IMR-90 (cell line): ENCODE measurements at places on chromosomes 6 and 20. TPM values are rescaled to one million over a fixed set of nuclear protein-coding genes. Genes with fewer than 3 reads are reported as not detected.

LRRC1 gene
- polyA plus RNA-seq: 4.3 and 5.1 TPM in 2 replicates

GRCh38 chr6:134637282-134637681, 312.6 kb downstream of the ALDH8A1 start:
- DNase-seq: no peak

DNA sequence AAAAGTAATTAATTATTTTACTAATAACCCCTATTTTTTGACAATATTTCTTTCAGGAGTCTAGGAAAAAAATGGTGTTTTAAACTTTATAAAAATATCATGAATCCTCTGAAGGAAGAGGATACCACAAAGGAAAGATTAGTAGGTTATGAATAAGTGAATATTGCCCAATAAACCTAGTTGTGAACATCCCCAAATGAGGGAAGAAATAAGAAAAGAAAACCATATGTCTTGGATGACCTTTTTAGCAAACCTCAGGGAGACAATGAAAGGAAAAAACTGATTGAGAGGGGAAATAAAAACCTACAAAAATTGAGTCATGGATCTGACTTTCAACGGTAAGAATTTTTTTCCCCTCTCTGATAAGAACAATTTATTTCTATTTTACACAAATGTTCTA, 34.4 kb downstream of the TENT5A start:
- DNase-seq: no peak

DNA sequence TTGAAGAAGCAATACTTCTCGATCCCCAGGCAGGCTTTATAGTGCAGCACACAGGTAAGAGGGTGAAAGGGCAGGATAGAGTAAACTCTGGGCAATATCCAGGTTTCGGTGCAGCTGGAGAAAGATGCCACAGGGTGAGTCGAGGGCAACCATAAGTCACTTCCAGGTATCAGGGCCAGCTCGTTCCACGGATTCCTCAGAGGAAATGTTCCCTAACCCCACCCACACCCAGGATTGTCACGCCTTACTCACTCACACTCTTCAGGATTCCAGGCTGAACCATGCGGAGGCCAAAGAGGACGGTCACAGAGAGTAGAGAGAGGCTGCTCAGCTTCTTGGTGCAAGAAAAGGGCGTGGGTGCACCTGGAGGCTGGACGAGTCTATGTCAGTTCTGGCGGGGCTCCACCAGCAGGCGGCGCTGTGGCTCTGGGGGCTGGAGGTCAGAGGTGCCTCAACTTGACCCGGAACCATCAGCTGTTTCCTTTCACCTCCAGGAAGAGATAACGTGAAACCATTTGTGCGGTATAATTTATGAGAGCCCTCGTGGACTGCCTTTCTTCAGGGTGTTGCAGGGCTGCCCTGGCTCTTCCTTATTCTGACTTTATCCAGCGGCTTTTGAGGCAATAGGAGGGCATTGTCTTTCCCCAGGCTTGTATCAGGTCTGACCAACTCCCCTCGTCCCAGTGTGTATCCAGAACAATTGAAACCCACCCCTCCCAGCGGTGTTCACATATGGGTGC, 14.5 kb upstream of the WFDC12 start:
- no peak for DNase-seq

DNA sequence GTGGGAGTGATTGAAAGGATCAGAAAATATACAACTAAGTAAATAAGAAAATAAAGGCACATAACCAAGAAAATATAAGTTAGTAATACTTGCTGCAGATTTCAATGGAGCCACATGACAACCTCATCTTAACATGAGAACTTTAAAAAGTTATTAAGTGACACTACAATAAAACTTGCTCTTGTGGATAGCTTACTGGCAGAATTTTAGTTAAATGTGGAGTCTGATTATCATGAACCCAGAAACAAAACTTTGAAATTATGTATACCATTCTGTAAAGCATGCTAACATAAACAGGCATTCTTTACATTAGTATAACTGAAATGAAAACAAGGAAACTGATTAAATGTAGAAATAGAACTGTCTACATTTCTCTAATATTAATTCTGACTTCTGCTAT, 220.9 kb downstream of the RFPL4B start:
- DNase-seq: no peak

GRCh38 chr6:21800330-21800729, 206.8 kb downstream of the SOX4 start:
- no peak for DNase-seq

DNA sequence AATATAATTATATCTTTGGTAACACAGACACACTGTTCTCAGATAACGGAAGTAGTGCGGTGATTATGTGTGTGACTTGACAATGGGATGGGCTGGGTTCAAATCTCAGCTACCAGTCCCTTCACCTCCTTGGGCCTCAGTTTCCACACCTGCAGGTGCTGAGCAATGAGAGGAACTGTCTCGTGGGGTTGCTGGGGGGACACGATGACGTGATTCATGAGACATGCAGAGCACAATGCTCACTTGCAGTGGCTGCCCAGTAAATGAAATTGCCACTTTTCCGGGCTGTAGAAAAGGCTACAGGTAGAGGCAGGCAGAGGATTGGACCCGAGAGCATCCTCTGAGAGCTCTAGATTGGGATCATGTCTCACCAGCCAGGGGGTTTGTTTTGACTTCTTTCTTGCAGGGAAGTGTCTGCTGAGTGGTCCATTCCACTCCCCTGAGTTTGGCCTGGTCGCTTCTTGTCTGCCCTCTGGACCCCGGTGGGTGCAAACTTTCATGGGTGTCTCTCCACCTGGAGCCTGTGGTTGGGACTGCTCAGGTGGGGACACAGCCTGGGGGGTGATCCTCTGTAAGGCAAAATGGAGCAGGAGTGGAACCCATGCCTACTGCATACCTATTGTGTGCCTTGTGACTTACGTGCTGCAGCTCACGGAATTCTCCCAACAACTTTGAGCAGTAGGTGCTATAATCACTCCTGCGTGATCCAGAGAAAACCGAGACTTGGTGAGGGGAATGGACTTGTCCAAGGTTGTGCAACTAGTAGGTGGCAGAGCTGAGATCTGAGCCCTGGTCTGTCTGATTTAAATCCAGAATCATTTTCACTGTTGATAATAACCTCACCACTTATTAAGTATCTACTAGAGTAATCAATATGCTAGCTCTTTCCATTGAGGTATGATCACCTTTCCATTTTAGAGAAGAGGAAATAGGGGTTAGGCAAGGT, 147.2 kb downstream of the CEBPB start:
- no peak for DNase-seq

- DNase-seq: no peak
These were observed 1.5 kb upstream of the ASF1A start for GRCh38 chr6:118892355-118892991.

DNA sequence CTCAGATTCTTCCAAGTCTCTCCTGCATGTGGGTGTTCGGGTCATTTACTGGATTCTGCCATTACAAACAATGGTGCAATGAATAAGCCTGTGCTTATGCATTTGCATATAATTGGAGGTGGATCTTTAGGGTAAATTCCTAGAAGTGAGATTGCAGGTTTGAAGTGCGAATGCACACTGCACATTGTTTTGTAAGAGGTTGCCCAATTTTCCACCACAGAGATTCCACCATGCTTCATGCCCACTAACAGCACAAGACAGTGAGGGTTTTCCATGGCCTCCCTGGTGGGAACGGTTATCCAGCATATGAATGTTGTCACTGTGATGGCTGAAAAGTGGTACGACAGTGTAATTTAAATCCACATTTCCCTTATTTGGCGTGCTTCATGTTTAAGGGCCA, 178.8 kb upstream of the PMEPA1 start:
- DNase-seq: no peak

DNA sequence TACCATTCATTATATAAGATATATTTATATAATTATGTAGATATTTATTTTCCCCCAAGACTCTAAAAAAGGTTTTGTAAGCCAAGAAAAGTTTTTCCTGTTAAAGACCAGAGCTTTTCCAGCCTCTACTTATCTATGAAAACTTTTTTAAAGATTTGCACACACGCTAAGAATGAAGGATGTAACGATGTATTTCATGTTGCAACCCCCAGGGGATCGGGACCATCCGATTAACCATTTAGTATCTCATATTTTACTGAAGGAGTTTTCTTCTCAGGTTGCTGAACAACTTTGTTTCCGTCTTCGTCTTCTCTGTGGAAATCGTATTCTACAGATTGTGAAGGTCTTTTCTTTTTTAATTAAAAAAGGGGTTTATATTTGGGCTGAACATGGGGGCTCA, 70.0 kb upstream of the SASH1 start:
- no peak for DNase-seq

DNA sequence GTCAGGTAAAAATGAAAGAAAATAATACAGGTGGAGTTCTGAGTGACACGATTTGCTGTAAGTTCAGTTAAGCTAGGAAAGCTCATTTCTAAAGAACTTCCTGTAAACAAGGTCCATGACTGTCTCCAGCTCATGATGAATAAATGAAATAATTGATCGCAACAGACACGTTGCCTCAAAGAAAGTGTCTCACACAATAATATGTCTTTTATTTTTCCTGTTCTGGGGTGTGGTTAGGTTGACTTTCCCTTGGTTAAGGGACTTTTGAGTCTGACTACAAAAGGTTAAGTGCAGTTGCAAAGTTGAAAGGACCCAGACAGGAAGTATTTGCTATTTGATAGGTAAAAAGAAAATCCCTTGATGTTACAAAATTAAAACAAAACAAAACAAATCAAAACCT, 304.2 kb upstream of the PRDM1 start:
- no peak for DNase-seq

DNA sequence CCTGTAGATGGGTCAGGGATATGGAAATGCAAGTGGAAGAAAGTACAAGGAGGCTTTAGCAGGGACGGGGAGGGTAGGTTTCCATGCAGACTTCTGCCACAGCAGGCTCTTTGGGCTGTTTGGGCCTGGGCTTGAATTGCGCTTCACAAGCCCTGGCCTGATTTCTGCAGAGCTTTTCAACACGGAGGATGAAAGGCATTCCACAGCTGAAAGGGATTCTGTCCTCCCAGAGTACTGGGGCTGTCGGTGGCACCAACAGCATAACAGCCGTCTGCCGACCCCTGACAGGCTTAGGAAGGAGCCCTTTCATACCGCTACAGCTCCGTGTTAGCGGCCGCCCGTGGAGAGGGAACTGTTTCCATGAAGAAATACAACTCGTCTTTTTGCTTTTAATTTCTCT, 22.9 kb upstream of the TBC1D7 start:
- DNase-seq: no peak

DNA sequence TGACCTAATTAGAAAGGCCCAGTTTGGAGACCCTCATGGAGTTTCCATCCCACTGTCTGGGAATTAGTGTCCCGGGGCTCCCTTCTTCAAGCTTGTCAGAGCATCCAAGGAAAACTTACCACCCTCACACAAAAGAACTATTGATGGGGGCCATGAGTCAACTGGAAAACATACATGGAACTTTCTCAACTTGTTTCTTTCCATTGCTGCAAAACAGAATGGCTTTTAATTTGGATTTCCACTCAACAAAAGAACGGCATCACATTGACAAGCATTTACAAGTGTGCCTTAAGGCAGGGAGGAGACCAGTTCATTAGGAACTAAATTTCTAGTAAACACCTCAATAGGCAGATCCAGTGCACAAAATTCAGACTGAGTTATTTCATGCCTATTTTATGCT, 289.1 kb upstream of the PREP start:
- DNase-seq: no peak
